Cortex of kidney (tissue), 1 donor: ENCODE measurements at places on chromosomes 6 and 20.

GRCh38 chr6:33630014-33630413 lies 8.9 kb downstream of the ITPR3 start:
- no peak for DNase-seq

- DNase-seq, result no peak
These were observed 119.3 kb upstream of the PTPN1 start for GRCh38 chr20:50390685-50391443.

- DNase-seq, result no peak
These were observed 154.5 kb downstream of the CFAP61 start for GRCh38 chr20:20206788-20207187.

DNA sequence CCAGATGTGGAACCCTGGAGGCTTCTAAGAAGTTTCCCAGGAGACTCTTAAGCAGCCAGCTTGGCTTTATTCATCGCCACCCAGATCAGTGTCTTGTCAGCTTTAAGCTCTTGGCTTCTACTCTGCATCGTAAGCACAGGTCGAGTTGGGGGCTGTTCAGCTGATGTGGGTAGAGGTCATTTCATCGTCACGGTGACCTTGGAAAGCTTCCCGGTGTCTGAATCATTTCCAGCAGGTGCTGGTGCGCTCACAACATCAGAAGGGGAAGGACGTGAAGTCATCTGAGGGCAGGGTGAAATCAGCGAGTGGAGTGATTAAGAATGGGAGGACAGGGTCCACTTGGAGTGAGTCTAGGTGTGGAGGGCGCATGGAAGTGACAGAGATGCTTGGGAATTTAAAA lies 112.6 kb downstream of the SASH1 start:
- no peak for DNase-seq

- DNase-seq, result no peak
These were observed 71.0 kb downstream of the FUT9 start for GRCh38 chr6:96086745-96087144.

DNA sequence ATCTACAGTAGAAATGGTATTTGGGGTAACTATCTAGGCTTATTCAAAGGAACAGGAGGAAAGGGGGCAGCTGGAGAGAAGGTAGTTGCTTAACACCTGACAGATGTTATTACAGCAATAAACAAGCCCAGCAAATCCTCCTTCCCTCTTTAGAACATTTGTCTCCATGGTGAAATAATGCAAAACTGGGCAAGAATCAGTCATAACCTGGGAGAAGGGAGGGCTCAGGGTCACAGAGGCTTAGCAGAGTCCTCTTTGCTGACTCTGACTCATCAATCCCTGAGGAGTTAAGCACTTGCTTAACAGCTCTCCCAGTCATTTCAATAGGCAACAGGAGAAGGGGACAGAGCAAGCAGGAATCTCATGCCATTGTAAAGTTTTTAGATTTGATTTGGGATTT lies 230.3 kb downstream of the IBTK start:
- no peak for DNase-seq

- DNase-seq, result no peak
These were observed 412 bp downstream of the TRIB3 start for GRCh38 chr20:380763-381580.

DNA sequence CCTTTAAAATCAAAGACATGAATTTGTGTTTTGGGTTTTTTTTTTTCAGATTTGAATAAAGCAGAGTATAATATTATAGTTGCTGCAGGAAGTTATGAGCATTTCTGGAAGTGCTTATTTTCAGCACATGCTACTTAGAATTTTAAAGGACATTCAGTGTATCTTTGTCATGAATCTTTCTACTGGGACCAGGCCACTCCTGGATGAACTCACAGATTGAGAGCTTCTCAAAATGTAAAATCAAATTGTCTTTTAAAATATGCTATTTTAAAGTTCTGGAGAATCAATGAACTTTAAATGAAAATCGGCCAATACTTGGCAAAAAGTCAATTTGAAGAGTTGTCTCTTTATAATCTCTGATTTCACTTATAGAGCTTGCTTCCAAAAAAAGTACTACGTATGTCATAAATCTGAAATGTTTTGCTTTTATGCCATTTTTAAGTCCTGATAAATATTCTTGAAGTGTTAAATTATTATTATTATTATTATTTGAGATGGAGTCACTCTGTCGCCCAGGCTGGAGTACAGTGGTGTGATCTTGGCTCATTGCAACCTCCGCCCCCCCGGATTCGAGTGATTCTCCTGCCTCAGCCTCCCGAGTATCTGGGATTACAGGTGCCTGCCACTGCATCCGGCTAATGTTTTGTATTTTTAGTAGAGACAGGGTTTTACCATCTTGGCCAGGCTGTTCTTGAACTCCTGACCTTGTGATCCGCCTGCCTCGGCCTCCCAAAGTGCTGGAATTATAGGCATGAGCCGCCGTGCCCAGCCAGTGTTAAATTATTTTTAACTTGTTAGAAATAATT lies 175.7 kb upstream of the AKAP12 start:
- DNase-seq, result no peak

DNA sequence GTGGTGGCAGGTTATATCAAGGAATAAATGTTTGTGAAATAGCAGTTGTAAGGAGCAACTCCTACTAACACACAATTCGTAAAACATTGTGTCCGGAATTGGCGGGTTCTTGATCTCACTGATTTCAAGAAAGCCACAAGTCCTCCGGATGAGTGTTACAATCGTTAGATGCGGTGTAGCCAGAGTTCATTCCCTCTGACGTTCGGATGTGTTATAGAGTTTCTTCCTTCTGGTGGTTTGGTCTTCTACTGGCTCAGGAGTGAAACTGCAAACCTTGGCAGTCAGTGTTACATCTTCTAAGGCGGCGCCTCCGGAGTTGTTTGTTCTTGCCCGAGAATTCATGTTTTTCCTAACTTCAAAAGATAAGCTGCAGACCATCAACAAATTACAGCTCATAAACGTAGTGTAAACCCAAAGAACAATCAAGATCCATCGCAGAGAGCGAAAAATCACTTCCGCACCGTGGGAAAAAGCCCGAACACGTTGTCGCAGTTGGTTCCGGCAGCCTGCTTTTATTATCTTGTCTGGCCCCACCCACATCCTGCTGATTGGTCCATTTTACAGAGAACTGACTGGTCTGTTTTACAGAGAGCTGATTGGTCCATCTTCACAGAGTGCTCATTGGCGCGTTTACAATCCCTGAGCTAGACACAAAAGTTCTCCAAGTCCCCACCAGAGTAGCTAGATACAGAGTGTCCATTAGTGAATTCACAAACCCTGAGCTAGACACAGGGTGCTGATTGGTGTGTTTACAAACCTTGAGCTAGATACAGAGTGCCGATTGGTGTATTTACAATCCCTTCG lies 58.2 kb downstream of the TRIM27 start:
- DNase-seq, result no peak

DNA sequence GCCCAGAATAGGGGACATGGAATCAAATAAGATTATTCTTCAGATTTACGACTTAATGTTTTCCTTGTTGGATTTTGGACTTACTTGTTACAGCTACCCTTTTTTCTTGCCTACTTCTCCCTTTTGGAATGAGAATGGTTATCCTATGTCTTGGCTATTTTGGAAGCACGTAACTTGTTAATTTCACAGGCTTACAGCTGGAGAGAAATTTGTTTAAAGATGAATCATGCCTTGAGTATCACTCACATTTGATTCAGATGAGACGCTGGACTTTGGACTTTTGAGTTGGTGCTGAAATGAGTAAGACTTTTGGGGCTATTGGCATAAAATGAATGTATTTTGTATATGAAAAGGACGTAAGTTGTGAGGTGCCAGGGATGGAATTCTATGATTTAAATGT lies 83.3 kb downstream of the SMPDL3A start:
- DNase-seq, result no peak

DNA sequence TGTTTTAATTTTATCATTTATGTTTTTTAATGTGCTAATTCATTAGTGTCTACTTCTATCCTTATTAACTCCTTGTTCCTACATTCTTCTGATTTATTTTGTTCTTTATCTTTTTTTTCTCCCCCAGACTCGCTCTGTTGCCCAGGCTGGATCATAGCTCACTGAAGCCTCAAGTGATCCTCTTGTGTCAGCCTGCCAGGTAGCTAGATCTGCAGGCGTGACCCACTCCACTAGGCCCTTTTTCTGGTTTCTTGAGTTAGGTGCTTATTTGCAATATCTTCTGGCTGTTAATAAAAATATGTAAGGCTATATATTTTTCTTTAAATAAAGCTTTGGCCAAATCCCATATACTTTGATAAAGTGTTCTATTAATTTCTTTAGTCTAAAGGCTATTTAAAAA lies 2.8 kb downstream of the TAF11 start:
- no peak for DNase-seq

GRCh38 chr6:44071670-44072451 lies 55.4 kb downstream of the MRPL14 start:
- no peak for DNase-seq

- no peak for DNase-seq
These were observed 69.3 kb upstream of the IER3 start for GRCh38 chr6:30813631-30814145.

- DNase-seq, result no peak
These were observed 43.4 kb upstream of the TRAM2 start for GRCh38 chr6:52620055-52620905.

DNA sequence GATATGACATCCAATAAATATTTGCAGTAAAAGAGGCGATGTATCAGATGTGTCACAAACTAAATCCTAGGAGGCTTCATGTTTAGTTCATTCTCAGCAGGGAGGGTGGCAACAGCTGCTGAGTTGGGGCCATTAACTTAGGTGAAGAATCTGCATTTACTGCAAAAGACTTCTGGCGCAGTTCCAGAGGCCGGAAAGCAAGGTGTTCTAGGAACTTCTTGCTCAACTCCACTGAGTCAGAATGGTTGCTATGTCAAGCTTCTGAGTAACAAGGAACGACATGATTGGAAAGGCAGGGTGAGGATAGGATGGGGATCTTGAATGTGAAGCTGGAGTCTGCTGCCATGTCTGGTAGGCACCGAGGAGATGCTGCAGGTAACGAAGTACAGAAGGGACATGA lies 11.7 kb downstream of the ADNP start:
- no peak for DNase-seq

- DNase-seq, result no peak
These were observed 170.1 kb upstream of the PLCB4 start for GRCh38 chr20:8898823-8899222.

DNA sequence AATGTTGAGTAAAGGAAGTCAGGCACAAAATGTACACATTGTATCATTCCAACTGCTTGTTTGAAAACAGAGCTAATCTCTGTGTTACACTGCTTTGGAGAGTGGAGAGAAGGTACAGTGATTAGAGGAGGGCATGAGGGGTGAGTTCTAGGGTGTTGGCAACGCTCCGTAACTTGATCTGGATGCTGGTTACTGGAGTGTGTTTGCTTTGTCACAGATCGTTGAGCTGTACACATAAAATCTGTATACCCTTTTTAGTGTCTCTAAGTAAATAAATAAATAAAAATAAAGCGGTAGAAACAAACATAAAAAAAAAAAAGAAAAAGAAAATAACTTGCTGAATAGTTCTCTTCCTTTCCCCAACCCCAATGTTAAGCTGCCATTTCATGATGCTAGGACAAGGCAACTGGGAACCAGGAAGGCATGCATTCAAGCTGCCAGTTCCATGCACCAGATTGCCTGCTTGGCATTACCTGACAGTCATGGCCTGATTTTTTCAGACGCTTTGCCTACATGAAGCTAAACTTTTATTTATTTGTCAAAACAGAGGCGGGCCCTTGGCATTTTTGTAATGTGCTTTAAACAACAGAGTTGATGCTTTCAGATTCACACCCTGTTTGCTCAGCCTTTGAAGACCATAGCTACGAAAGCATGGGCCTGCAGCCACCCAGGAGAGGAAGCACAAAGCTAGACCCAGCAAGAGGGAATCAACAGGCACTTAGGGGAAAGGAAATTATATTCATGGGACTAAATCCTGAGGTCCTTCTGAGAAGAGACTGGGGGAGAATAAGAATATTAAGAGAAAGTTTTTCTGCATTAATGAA lies 21.2 kb downstream of the TNFRSF21 start:
- no peak for DNase-seq
